ENCODE measurements at places on chromosomes 7 and 10.

- ATAC-seq = no peak
Observed at GRCh38 chr10:43219848-43220247, 47.0 kb downstream of the RASGEF1A start.

DNA sequence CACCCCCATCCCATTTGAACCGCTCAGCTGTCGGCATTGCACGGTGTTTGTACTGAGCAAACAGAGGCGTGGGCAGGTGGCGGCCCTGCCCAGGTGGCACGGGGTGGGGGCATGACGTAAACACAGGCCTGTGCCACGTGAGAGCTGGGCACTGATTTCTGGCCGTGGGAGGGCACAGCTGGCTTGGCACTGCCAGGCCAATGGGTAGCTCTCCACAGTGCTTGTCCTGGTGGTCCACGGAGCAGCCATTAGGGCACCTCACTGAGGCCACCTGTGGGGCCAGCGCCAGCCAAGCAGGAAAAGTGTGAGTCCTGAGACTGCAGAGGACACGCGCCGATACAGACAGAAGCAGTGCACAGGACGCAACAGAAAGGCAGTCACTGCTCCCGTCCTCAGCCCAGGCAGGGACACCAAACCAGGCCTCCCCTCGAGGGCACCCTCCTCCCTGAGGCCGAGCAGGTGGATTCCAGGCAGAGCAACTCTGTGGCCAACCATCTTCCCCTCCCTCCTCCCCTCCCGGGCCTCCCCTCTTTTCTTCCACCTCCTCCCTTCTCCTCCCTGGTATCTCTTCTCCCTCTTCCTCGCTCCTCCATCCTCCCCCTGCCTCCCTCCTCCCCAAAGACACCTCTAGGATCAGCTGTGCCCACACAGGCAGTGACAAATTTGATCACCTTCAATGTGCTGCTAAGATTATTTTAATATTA lies 258.7 kb downstream of the ELFN1 start:
- ATAC-seq = no peak

GRCh38 chr7:35437619-35438275 lies 183.8 kb upstream of the TBX20 start:
- no peak for ATAC-seq

DNA sequence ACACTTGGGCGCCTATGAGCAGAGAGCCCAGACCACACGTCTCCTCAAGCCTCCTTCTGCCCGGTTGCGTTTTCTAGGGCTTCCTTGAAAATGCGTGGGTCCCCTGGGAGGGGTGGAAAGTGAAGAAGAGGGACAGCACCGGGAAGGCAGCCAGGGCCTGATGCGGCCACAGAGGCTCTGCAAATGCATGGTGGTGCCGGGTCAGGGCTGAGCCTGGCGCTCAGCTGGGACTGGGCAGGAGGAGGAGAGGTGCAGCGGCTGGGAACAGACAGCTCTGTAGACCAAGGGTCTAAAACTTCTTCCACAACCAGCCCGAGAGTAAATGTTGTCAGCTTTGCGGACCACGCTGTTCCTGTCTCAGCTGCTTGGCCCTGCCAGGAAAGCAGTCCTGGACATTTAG lies 1.6 kb downstream of the DPYSL4 start:
- ATAC-seq = no peak

- peak; percentile 29 for ATAC-seq
Observed at GRCh38 chr7:4144811-4145510, 537.1 kb upstream of the FOXK1 start.

- no peak for ATAC-seq
Observed at GRCh38 chr7:150994838-150995510, 4.2 kb downstream of the NOS3 start.

- ATAC-seq = no peak
Observed at GRCh38 chr10:116159197-116159596, 113.8 kb downstream of the GFRA1 start.

GRCh38 chr7:135811506-135811905 lies 62.9 kb upstream of the FAM180A start:
- ATAC-seq = no peak

- no peak for ATAC-seq
Observed at GRCh38 chr10:4333459-4333894, 492.5 kb upstream of the AKR1E2 start.

DNA sequence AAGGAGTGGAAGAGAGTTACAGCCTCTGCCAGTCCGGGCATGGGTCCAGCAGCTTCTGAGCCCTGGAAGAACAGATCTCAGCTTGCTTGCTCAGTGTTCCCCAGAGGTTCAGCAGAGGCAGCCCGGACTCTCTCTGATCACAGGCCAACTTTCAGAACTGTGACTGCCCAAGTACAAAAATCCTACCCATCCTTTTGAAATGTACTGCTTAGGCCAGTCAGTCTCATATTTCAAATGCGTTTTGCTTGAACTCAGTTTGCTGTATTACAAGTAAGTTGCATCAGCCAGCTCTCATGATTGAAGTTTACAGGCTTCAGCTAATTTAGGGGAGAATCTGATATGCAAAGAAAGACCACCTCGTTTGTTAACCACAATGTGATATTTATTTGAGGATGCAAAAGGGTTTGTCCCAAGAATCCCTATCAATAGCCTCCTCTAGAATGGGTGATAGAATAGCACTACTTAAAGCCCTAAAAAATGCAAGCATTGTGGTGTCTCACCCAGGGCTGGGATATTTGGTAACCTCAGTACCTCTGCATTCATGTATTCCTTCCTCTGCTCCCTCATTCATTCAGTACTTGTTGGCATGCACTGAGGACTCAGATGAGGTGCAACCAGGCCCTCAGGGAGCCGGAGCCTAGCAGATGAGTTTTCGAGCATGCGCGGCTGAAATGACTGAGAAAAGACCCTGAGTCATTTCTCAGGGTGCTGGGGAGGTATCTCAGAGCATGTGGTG lies 7.0 kb downstream of the AIMP2 start:
- peak; percentile 60 for ATAC-seq

GRCh38 chr7:44266526-44266925 lies 58.9 kb downstream of the CAMK2B start:
- ATAC-seq = no peak

- no peak for ATAC-seq
Observed at GRCh38 chr7:27697861-27698430, 35.3 kb upstream of the HIBADH start.

- ATAC-seq = peak; percentile 36
Observed at GRCh38 chr7:135160098-135160857, 10.2 kb downstream of the CYREN start.
